ENCODE measurements at places on chromosomes 12 and 14.

GRCh38 chr12:12159988-12160387 is 89.2 kb downstream of the BCL2L14 start:
- DNase-seq: no peak

- no peak for DNase-seq
These were observed 8.1 kb downstream of the JKAMP start for GRCh38 chr14:59492384-59492783.

DNA sequence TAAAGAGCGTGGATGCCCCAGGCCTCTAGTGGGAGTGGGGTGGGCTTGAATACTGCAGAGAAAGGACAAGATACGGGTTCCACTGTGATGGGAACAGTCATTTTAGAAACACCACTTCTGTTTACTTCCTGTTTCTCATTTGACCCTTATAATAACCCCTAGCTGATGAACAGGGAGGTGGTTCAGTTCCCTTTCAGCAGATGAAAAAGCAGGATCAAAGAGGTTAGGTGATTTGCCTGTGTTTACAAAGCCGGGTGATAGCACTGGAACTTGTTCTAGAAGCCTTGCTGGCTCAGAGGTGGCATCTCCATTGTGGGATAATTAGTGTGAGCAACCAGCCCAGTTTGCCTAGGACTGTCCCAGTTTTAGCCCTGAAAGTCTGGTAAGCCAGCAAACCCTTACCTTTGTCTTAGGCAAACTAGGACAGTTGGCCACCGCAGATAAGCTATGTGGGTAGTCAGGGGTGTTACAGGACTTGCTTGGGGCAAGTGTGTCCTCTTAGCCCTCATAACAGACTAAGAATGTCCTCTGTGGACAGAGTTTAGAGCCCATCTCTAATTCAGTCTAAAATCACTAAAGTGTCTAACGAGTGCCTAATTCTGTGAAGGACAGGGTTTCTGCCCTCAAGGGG is 7.5 kb upstream of the LRP1-AS start:
- no peak for DNase-seq

GRCh38 chr12:108468196-108468968 is 46.7 kb upstream of the FICD start:
- DNase-seq: no peak

DNA sequence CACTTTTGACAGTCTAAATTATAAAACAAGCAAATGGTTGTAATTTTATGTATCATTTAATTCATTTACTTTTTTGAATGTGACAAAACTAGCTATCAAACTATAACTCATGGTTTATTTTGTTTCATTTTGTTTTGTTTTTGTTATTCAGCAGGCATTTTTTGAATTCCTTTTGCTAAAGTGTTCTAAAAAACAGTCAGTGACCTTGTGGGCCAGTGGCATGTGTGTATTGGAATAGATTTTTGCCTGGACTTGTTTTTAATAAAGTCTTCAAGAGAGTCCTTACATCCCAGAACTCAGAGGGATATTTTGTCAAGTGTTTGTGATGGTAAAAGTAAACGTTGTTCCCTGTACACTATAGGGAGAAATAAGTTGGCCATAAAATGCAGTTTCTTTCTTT is 369.7 kb upstream of the SYT1 start:
- DNase-seq: no peak

- DNase-seq: no peak
These were observed 23.5 kb upstream of the HIP1R start for GRCh38 chr12:122811777-122812176.

GRCh38 chr12:40615590-40615989 is 76.6 kb upstream of the CNTN1 start:
- no peak for DNase-seq

- DNase-seq: no peak
These were observed 8.4 kb upstream of the SALL2 start for GRCh38 chr14:21534576-21534975.

DNA sequence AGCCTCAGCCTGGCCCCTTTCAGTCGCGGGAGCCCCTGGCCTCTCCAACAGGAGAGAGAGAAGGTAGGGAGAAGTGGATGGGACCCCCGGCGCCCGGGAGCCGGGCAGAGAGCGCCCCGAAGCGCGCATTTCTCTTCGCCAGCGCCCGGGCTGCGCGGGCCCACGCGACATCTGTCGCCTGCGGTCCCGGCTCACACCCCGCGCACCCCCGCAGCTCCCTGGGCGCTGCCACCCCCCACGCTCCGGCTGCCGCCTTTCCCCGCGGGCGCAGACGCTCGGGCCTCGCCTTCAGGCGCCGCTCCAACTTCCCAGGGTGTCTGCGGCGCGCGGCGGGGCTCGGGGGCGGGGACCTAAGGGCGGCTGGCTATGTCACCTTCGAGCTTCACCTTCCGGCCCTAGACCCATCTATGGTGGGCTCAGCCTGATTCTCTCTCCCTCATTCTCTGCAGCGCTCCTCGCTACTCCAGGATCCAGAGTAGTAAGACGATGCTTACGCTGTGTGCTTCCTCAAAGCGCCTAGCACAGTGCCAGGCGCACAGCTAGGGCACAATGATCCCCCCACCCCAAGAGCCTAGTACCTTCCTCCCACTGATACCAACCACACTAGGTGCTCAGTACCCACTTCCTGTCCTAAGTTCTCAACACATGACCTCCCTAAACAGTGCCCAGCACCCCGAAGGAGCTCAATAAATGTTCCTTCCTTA is 1.6 kb downstream of the HRK start:
- DNase-seq: no peak

DNA sequence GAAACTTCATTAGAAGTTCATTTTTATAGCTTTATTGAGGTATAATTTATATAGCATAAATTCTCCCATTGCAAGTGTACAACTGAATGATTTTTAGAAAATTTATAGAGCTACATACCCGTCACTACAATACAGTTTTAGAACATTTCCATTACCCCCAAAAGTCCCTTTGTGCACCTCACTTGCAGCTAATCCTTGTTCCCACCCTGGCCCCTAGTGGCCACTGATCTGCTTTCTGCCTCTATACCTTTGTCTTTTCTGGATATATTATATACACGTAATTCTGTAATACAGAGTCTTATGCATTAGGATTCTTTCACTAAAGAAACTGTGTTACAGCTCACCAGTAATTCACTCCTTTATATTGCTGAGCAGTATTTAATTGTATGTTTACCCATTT is 145.1 kb upstream of the DIO2 start:
- no peak for DNase-seq

GRCh38 chr12:43158126-43158525 is 393.9 kb downstream of the ADAMTS20 start:
- DNase-seq: no peak

DNA sequence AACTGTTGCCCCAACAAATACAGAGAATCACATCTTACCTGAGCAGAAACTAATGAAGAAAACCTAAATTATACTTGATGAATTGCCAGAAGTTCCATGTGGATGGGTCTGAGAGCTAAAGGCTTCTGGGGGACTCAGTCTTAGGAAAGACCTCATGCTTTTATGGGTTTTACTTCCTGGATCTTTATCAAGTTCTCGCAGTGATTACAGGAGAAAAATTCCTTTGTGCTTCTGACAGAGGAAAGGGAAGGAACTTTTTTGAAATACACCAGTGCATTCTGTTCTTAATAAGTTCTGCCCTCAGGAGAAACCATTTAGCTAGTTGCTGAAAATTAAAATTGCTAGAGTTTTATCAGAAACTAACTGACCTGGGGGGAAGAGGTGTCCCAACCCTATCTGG is 203.9 kb upstream of the KITLG start:
- no peak for DNase-seq

DNA sequence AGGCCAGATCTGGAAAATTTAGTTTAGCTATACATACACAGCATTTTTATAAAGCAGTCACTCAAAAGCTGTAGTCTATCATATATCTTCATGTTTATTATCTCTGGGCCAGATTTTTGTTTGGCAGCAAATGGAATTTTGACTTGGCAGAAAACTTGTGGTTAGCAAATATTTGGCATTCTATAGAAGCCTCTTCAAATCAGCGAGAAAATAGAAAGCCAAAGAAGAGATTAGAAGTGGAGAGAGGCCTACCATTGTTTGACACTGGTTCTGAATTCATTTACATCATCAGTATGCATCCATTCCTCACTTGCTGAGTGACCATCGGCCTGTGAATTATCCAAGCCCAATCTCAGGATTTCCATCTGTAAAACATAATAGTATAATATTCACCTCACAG is 1077.6 kb downstream of the GALC start:
- no peak for DNase-seq

GRCh38 chr12:74775276-74775675 is 237.6 kb downstream of the ATXN7L3B start:
- no peak for DNase-seq

GRCh38 chr14:23335623-23336022 is 14.4 kb downstream of the PABPN1 start:
- no peak for DNase-seq

DNA sequence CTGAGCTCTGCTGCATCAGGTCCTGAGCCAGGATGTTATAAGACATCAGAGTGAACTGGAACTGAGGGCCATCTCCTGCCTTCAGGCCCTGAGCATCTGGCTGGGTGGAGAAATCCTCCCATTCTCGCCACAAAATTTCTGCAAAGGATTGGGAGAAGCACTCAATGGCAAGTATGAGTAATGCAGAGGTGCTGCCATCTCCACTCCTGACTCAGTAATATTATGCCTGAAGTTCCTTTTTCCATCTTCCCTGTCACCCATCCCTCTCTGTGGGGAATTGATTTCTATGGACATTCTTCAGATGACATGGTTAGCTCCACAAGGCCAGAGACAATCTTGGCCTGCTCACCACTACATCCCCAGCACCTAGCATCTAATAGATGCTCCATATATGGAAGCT is 4.7 kb downstream of the ANGEL1 start:
- no peak for DNase-seq

- no peak for DNase-seq
These were observed 49.5 kb upstream of the PIWIL1 start for GRCh38 chr12:130288206-130288605.

- no peak for DNase-seq
These were observed 11.0 kb upstream of the RPS6KL1 start for GRCh38 chr14:74934041-74934440.

DNA sequence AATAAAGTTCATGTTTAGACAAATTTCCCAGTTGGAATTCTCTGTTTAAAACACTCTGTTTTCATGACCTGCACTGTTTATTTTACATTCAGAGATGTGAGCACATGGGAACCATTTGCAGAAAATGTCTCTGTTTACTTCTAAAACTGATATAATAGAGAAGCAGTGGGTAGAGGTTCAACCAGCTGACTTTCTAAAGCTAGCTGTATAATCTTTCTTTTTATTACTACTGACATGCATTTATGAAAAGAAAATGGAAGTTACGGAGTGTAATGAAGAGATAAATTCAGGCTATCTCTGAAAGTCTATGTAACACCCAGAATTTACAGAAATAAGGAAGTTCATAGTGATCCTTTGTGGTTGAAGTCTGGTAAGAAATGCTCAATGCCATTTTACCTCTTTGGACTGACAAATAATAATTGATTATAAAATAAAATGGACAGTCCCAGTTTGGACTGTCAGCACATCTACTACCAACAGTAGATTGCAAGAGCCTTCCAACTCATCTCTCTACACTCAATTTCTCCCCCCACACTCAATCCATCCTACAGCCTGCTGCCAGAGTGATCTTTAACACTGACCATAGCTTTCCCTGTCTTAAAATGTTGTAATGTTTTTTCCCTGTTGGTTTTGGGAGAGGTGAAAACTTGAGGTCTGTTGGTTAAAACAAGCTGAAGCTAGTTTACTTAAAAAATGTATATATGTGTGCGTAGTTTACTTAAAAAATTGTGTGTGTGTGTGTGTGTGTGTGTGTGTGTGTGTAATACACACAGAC is 137.4 kb downstream of the AEBP2 start:
- DNase-seq: no peak

DNA sequence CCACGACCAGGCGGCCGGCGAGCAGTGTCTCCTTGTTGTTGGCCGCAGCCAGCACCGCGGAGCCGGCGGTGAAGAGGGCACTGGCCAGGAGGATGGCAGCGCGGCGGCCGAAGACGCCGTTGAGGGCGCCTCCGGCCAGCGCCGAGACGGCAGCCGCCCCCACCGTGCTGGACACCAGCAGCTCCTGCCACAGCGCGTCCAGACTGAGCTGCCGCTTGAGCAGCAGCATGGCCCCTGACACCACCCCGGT is 691 bp downstream of the SLC2A13 start:
- DNase-seq: no peak

DNA sequence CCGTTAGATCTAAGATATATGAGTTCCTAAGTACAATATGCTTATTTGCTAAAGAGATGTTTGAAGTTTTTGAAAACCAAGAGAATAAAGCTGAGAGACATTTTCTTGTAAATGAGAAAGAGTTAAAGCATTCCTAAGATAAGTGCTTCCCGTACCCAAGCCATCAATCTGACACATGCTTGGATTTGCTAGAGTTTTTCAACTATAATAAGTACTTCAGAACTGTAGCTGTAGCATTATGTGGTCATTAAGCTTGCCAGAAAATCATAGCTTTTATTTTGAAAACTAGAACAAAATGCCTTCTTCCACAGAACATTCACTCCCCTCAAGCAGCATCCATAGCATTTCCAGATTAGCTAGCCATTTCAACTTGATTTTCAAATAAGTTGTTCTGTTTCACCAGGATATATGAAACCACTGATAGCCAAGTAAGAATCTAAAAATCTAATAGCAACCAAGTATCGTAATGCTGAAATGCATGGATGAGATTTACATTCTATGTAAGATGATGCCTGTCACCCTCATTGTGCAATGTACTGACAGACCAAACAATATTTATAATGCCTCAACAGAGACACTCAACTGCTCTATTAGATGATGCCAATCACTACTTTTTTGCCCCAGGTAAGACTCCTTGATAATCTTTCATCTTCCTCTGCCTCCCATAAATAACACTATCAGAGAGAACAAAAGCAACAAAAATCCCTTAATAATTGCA is 8.0 kb downstream of the SNW1 start:
- no peak for DNase-seq

DNA sequence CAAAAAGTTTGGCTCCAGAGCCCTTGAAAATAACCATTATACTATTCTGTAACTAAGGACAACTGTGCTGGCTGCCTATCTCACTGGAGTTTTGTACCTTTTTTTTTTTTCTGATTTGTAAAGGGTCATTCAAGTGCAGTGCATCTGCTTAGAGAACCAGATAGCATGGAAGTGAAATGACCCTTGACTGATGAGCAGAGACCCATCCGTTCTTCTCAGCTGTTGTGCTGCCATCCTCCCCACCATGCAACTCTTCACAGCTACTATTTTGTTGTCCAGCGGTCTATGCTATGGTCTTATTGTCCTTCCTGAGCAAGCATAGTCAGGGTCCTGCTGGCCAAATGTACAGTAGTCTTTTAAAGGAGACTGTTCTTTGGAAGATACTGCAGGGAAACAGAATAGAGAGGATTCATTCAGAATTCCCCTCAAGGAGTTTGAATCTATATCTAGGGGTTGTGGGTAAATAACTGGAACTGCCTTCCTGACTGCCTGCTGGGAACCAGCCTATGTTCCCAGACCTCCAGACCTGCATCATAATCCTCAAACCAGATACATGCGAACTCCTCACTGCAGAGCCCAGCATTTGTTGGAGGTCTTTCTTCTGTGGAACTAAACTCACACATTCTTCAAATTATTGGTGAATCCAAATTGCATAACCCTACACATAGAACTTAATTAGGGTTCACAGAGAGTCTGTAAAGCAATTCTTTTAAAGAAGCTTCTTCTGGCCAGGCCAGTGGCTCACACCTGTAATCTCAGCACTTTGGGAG is 41.1 kb downstream of the GPR19 start:
- no peak for DNase-seq

GRCh38 chr12:188910-189621 is 24.9 kb downstream of the SLC6A12 start:
- no peak for DNase-seq
